ENCODE measurements at places on chromosomes 3 and 15. TPM values are rescaled to one million over a fixed set of nuclear protein-coding genes. Genes with fewer than 3 reads are reported as not detected.

The PPM1L gene
- total RNA-seq = 20.3 TPM

GRCh38 chr3:10574101-10574620 lies 68.8 kb upstream of the ATP2B2 start:
- no peak overlapping the region for H3K27ac ChIP-seq
- H3K4me1 ChIP-seq = no peaks in the 10 kb centered on the region
- H3K27me3 ChIP-seq = no peaks in the 10 kb centered on the region
- H3K36me3 ChIP-seq = no peaks in the 10 kb centered on the region
- DNase-seq = no peak

DNA sequence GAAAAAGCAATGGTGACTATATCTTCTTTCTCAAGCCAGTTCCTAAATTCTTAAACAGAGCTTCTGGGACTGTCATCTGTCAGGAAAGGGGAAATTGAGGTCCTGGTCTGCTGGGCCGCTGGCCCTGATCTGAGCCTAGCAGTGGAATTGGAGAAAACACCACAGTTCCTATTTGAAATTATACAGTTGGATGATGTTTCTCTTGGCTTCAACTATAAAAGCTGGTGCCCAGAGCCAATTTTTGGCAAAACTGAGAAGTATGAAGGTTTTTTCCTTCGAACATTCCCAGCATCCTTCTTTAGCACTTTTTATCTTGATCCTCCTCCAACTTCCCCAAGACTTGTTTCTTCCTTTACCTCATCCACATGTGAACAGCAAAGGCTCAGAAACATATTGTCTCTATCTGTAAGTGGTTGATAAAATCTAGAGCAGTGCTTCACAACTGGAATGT lies 83.9 kb downstream of the CD47 start:
- no peaks in the 10 kb centered on the region for H3K36me3 ChIP-seq
- no peaks in the 10 kb centered on the region for H3K4me1 ChIP-seq
- no peaks in the 10 kb centered on the region for H3K27me3 ChIP-seq
- no peak overlapping the region for H3K27ac ChIP-seq
- no peak for DNase-seq
- no peak overlapping the region for H3K4me3 ChIP-seq

- H3K27me3 ChIP-seq = no peaks in the 10 kb centered on the region
- H3K4me1 ChIP-seq = no peaks in the 10 kb centered on the region
- H3K27ac ChIP-seq = no peak overlapping the region
- H3K36me3 ChIP-seq = no peaks in the 10 kb centered on the region
- no peak overlapping the region for H3K4me3 ChIP-seq
These were observed 10.5 kb upstream of the CCK start for GRCh38 chr3:42276141-42277132.

- H3K4me3 ChIP-seq = no peak overlapping the region
- H3K27ac ChIP-seq = no peak overlapping the region
- no peaks in the 10 kb centered on the region for H3K27me3 ChIP-seq
- DNase-seq = no peak
- peaks cover 5% of the 10 kb centered on the region for H3K36me3 ChIP-seq
These were observed 27.2 kb downstream of the PLSCR4 start for GRCh38 chr3:146223401-146224373.
